ENCODE measurements at places on chromosomes 1 and 21.

DNA sequence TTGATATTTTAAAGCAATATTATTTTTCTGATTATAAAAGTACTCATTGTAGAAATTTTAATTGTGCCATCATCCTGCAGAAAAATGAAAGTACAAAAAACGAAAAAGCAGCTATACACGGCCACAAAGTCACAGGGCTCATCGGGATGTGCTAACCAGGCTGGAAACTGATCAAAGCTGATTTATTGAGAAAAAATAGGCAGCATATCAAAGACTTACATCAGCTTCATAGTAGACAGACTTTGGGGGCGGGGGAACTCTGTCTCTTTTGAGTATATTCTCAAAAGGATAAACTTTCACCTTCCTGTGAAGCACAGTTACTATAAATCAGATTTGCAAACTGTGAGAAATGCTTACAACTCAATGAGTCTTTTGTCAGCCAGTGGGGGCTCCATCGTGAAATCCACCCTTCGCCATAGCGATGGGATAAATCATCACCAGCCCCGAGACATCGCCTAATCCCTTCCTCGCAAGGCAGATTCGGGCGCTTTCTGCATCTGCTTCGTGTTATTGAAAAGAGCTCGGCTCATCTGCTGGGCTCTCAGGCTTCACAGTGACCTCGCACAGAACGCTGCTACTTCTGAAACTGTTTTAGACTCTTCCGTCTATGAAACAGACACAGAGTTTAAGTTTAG, 69.2 kb upstream of the ERG start:
- no peaks in the 10 kb centered on the region for H3K27me3 ChIP-seq
- no peak overlapping the region for H3K4me3 ChIP-seq
- H3K36me3 ChIP-seq = no peaks in the 10 kb centered on the region
- no peak for DNase-seq
- H3K4me1 ChIP-seq = no peaks in the 10 kb centered on the region
- no peak overlapping the region for H3K27ac ChIP-seq

DNA sequence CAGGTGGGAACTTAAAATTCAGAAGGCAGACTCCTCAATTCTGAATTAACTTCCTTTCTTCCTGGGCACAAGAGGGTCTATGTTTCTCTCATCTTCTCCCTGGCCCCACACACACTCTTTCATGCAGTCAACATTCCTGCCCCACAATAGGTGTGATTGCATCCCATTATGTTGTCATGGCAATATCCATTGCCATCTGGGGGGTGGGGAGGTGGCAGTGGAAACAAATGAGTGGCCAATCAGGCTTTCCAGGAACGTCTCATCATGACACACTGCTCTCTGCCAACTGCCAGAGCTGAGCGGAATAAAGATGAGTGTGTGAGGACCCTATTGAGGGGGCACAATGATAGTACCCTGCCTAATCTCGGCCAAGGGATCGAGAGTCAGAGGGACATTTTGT, 80.4 kb downstream of the KCND3 start:
- H3K4me1 ChIP-seq = no peaks in the 10 kb centered on the region
- H3K27me3 ChIP-seq = no peaks in the 10 kb centered on the region
- H3K36me3 ChIP-seq = no peaks in the 10 kb centered on the region
- no peak for DNase-seq
- no peak overlapping the region for H3K4me3 ChIP-seq
- no peak overlapping the region for H3K27ac ChIP-seq

DNA sequence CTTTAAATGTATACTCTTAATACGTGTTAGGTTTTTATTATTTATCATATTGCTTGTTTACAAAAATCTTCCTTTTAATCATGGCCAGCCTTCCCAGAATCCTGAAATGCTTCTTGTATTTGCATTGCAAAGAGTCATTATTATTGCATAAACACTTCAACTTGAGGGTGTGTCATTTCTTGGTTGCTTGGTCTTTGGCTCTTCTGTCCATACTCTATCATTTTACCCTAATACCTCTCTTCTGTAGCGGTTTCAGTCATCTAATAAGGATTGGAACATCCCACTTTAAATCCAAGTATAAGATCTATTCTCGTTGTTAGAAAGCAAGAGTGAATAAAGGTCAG, 200.6 kb upstream of the CACYBP start:
- H3K27me3 ChIP-seq = no peaks in the 10 kb centered on the region
- no peak for DNase-seq
- no peaks in the 10 kb centered on the region for H3K4me1 ChIP-seq
- no peak overlapping the region for H3K27ac ChIP-seq

GRCh38 chr1:53307037-53307436, 20.8 kb downstream of the LRP8 start:
- H3K27me3 ChIP-seq = no peaks in the 10 kb centered on the region
- no peaks in the 10 kb centered on the region for H3K36me3 ChIP-seq
- no peak overlapping the region for H3K27ac ChIP-seq
- no peak overlapping the region for H3K4me3 ChIP-seq

DNA sequence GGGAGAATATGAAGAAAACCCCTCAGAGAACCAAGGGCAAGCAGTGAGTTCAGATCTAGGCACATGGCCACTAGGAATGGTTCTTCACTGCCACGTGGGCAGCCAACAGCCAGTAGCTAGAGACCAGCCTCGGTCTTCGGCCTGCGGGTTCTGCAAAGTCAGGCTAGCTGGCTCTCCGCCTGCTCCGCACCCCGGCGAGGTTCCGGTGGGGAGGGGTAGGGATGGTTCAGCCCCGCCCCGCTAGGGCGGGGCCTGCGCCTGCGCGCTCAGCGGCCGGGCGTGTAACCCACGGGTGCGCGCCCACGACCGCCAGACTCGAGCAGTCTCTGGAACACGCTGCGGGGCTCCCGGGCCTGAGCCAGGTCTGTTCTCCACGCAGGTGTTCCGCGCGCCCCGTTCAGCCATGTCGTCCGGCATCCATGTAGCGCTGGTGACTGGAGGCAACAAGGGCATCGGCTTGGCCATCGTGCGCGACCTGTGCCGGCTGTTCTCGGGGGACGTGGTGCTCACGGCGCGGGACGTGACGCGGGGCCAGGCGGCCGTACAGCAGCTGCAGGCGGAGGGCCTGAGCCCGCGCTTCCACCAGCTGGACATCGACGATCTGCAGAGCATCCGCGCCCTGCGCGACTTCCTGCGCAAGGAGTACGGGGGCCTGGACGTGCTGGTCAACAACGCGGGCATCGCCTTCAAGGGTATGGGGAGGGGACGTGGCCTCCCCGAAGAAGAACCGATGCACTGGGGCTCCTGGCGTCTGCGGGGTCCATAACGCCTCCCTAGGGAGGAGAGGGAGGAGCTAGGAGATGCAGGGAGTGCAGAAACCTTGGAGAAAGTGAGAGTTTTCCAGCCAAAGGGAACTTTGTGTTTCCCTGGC, at the start of gene CBR1:
TSS of gene CBR1 (plus strand) at position 312 of the 871 bp plus-strand sequence. CDS start at position 404, 92 bp downstream.
- peak; percentile 94 for DNase-seq
- no peaks in the 10 kb centered on the region for H3K27me3 ChIP-seq
- H3K36me3 ChIP-seq = no peaks in the 10 kb centered on the region
- no peak within 1 kb of the TSS for H3K27ac ChIP-seq
- H3K4me3 ChIP-seq = peak within 1 kb of the TSS; percentile 77

DNA sequence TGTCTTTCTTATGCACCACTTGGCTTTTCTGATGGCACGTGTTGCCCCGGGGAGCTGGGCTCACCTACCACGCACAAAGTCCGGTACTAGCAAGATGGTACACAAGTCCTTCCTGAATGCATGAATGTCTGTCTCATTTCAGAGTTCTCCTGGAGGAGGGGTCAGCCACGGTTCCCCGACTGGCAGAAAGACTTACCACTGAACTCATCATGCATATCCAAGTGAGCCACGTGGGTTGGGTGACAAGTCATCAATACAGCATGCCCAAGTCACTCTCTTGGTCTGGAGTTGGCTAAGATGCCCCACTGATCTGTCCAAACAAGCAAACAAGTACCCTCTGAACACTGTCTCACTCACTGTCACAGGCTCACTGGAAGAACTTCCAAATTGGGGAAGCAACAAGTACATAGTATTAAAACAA, 28.6 kb upstream of the MX1 start:
- no peak overlapping the region for H3K27ac ChIP-seq
- no peak overlapping the region for H3K4me3 ChIP-seq

DNA sequence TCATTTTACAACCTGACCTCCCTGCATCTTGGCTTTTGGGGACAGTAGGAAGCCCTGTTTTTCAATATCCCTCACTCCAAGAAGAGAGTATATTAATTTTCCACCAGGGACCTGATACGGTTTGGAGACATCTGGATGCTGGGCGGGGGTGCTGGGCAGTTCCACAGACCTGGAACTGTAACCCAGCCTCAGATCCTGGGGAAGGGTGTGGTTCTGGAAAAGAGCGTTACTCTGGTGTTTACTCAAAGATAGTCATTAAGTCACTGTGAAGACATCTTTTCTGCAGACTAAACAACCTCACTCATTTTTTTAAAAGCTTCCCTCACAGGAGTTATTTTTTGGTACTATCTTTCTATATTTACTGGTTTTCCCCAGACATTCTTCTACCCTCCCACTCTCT, 189.8 kb downstream of the CLIC6 start:
- no peak overlapping the region for H3K4me3 ChIP-seq
- no peak for DNase-seq
- H3K27ac ChIP-seq = no peak overlapping the region
- H3K27me3 ChIP-seq = no peaks in the 10 kb centered on the region
- H3K36me3 ChIP-seq = no peaks in the 10 kb centered on the region

GRCh38 chr1:166029196-166029945, 137.4 kb downstream of the FAM78B start:
- no peak for DNase-seq
- no peaks in the 10 kb centered on the region for H3K4me1 ChIP-seq
- H3K4me3 ChIP-seq = no peak overlapping the region
- H3K27me3 ChIP-seq = no peaks in the 10 kb centered on the region
- no peak overlapping the region for H3K27ac ChIP-seq

DNA sequence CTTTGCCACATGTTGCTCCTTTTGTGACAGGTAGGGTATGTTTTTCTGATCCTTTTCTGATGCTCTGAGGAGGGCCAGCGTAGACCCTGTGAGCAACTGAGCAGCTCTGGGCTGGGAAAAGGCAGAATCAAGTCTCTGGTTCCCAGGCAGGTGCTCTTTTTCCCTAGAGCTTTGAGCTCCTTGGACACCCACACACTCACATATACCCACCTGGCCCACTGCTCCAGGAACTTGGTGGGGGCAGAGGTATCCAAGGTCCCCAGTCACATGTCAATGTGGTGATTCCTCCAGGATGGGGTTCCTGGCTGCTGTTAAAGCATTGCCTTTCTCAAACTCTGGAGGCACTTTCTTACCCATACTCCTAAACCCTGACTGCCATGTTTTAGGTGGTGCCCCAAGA, 5.4 kb downstream of the CD2 start:
- no peaks in the 10 kb centered on the region for H3K27me3 ChIP-seq
- no peak for DNase-seq
- no peak overlapping the region for H3K4me3 ChIP-seq
- no peaks in the 10 kb centered on the region for H3K36me3 ChIP-seq
- no peak overlapping the region for H3K27ac ChIP-seq

DNA sequence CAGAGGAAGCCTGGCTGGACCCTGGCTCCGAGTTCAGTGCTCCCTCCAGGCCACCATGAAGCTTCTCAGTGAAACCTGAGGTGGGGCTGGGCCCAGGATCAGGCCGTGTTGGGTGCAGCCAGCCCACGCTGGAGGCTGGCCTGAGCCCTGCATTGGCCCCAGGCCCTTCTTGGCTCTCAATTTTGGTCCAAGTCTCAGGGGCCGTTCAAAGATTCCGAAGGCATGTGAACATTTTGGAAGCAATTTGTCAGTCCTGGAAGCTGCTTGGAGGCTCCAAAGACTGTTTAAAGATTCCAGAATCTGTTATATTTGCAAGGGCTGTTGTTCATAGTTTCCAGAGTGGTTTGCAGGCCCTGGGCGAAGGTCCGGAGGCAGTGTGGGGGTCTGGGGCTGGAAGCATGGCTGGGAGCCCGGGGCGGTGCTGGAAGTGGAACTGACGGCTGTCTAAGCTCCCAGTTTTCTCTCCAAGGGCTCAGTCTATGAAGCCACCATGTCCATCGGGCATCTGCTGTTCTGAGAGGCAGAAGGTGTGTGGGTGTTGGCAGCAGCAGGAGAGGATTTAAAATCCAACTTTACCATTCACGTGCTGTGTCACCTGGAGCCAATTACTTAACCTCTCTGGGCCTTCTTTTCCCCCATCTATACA, 104.9 kb downstream of the EPHB2 start:
- no peak overlapping the region for H3K4me3 ChIP-seq
- peak overlapping the region; percentile 51 for H3K27ac ChIP-seq
- H3K27me3 ChIP-seq = no peaks in the 10 kb centered on the region
- H3K4me1 ChIP-seq = peaks cover 14% of the 10 kb centered on the region
- no peak for DNase-seq

DNA sequence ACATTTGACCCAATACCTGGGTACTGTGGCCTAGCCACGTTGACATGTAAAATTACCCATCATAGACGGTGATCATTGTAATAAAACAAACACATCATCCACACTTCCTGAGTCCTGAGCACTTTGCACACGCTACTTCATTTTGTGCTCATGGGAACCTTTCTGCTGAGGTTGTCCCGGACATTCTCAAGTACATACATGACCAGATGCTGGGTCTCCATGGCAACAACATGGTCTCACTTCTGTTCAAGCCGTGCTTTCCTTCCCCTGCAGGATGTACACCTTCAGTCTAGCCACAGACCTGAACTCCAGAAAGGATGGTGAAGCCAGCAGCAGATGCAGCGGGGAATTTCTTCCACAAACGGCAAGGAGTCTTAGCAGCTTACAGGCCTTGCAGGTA, 22.7 kb downstream of the UBASH3A start:
- no peaks in the 10 kb centered on the region for H3K36me3 ChIP-seq
- no peaks in the 10 kb centered on the region for H3K4me1 ChIP-seq
- H3K27ac ChIP-seq = no peak overlapping the region
- DNase-seq = no peak
- no peak overlapping the region for H3K4me3 ChIP-seq

DNA sequence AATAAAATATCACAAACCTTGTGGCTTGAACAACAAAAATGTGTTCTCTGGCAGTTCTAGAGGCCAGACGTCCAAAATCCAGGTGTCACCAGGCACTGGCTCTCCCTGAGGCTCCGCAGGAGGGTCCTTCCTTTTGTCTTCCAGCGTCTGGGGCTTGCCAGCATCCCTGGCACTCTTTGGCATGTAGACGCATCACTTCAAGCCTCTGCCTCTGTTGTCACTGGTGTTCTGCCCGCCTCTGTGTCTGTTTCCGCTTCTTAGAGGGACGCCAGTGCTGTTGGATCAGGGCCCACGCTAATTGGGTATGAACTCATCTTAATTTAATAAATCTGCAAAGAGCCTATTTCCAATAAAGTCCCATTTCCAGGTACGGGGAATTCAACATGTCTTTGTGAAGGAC, 273.7 kb upstream of the C1orf174 start:
- H3K27ac ChIP-seq = no peak overlapping the region
- H3K4me1 ChIP-seq = no peaks in the 10 kb centered on the region
- H3K27me3 ChIP-seq = no peaks in the 10 kb centered on the region
- H3K36me3 ChIP-seq = no peaks in the 10 kb centered on the region

GRCh38 chr1:226643177-226643576, 94.6 kb downstream of the STUM start:
- H3K4me3 ChIP-seq = no peak overlapping the region
- peaks cover 11% of the 10 kb centered on the region for H3K4me1 ChIP-seq
- H3K27me3 ChIP-seq = no peaks in the 10 kb centered on the region
- H3K27ac ChIP-seq = no peak overlapping the region
- H3K36me3 ChIP-seq = no peaks in the 10 kb centered on the region
- DNase-seq = peak; percentile 33
